Suprapubic skin (tissue), 4 donors: ENCODE measurements at places on chromosomes 5 and 9.

- DNase-seq: no peak
These were observed 60.0 kb upstream of the TYRP1 start for GRCh38 chr9:12633016-12633765.

- DNase-seq: no peak
These were observed 42.8 kb upstream of the HK3 start for GRCh38 chr5:176941951-176942350.

GRCh38 chr5:36300191-36300926 is 1.3 kb downstream of the RANBP3L start:
- no peak for DNase-seq

GRCh38 chr5:61637566-61637965 is 305.5 kb downstream of the ZSWIM6 start:
- DNase-seq: no peak

- no peak for DNase-seq
These were observed 37.1 kb upstream of the PRUNE2 start for GRCh38 chr9:76943054-76943453.

DNA sequence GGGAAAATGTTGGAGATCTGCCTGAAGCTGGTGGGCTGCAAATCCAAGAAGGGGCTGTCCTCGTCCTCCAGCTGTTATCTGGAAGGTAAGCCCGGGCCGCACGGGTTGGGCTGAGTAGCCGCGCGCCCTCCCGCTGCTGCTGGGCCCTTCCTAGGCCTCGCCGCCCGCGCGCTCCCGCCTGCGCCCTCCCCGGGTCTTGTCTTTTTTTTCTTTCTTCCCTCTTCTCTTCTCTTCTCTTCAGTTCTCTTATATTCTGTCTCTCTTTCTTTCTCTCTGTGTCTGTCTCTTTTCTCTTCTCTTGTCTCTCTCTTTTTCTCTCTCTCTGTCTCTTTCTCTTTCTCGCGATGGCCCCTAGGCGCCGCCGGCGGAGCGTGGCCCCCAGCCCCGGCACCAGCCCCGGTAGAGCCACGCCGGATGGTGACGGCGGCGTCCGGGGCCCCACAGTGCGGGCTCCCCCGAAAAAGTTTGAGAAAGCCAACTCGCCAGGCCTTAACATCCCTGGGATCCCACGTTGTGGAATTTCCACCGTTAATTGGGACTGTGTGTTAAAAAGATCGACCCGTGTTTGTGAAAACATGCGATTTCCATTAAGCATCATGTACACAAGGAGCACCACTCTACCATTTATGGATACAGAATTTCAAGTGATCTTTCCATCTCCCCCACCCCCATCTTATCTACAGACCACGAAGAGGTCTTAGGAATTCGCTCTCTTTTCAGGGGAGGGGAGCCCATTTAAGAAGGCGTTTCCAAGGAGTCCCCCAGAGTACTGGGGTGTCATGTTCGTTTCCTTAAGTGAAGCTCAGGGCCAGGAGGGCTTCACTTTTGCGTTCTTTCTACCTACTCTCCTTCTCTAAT is 616 bp downstream of the ABL1 start:
- DNase-seq: no peak

GRCh38 chr5:42597318-42597937 is 159.2 kb upstream of the CCDC152 start:
- no peak for DNase-seq
